ENCODE measurements at places on chromosomes 7 and 10.

DNA sequence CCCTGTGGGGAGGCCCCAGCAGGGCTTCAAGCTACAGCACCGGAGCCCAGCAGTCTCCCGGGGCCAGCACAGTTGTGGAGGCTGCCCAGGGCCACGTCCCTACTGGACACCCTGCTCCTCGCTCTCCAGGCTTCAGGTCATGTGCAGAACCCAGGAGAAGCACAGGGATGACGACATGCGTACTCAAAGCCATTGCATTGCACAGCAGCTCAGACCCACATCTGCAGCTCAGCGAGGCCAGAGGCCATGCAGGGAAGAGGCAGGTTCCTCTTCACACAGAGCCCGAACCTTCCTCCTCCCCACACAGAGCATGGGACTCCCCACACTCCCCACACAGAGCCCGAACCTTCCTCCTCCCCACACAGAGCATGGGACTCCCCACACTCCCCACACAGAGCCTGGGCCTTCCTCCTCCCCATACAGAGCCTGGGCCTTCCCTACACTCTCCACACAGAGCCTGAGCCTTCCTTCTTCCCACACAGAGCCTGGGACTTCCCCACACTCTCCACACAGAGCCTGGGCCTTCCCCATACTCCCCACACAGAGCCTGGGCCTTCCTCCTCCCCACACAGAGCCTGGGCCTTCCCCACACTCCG, 12.3 kb downstream of the CFAP46 start:
- DNase-seq: no peak

GRCh38 chr7:475951-476441, 43.6 kb downstream of the PDGFA start:
- DNase-seq: no peak

DNA sequence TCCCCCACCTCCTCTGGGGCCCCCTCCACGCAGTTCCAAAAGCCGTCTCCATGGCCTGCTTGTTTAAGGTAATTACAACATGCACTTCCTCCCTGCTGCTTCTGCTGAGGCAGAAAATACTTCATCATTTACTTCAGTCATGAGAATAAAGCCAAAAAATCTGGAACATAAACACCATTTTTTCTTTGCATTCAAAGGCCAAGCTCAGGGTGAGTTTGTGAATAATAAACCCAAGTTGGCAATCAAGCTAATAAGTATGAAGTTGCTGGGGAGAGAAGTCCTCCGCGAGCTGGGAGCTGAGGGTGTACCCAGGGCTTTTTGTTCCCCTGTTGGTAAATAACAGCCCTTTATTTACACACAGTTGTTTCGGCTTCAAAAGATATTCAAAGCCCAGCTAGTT, 70.5 kb downstream of the FAM204A start:
- no peak for DNase-seq

GRCh38 chr10:75358132-75358531, 43.4 kb downstream of the ZNF503 start:
- DNase-seq: no peak

DNA sequence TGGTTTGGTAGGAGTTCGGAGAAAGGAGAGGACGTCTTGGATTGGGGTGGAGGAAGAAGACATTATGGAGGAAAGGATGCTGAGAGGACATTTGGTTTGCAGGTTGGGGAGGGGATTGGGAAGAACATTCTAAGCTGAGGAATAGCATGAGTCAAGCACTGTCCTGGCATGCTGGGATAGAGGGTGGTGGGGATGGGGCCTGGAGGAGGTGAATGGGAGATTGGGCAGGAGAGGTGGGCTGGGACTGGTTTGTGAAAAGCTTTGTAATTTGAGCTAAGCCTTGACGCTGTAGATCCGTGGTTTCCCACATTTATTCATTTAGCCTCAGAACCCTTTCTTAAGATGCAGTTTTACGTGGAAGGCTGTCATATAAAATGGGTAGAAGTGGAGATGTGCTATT, 52.2 kb downstream of the TMEM178B start:
- no peak for DNase-seq

DNA sequence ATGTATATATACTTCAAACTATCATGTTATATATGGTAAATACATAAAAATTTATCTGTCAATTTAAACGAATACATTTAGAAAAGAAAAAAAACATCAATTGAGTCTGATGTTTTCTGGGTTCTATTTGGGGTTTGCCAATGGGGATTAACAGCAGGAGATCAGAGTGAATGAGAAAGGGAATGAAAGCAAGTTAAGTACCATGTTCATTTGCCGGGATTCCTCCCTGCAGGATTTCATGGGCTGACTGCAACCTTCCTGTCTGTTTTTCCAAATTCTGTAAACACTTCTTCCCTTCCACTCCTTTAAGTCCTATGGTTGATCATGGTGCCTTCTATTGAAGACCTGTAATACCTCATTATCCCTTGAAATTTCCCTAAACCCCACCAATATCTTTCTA, 33.9 kb upstream of the SEMA3A start:
- DNase-seq: no peak

GRCh38 chr7:23184709-23185359, 3.0 kb downstream of the NUP42 start:
- no peak for DNase-seq

DNA sequence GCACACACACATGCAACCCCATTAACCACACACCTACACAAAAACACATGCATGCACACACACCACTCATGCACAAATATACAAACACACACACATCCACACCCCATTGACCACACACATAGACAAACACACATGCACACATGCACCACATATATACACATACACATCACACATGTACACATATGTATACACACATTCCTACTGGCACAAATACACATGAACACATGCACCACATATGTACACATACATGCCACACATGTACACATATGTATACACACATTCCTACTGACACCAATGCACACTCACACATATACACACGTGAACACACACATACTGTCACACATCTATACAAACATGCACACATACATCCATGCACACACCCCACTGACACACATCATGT, 212.5 kb upstream of the PPP2R2D start:
- no peak for DNase-seq

GRCh38 chr7:50264908-50265307, 39.6 kb upstream of the IKZF1 start:
- no peak for DNase-seq

GRCh38 chr7:108719631-108720030, 150.0 kb downstream of the DNAJB9 start:
- no peak for DNase-seq

DNA sequence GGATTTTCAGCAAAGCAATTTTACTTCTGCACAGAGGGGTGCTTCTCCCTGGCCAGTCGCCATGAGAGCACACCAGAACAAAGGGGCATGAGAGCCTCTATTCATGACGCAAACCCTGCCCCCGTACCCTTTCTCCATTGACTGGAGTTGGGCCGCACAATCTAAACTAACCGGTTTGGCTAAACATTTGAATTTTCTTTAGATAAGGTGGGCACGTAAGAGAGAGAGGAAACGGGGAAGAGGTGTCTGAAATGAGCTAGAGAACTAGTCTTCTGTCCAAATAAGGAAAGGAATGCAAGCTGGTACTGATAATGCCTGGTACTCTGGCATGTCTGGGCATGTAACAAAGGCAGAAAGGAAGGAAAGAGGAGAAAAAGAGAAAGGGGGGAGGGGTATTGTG, 13.2 kb upstream of the SCIN start:
- no peak for DNase-seq

- no peak for DNase-seq
Measured at GRCh38 chr10:101261702-101262101, 32.4 kb upstream of the LBX1 start.

DNA sequence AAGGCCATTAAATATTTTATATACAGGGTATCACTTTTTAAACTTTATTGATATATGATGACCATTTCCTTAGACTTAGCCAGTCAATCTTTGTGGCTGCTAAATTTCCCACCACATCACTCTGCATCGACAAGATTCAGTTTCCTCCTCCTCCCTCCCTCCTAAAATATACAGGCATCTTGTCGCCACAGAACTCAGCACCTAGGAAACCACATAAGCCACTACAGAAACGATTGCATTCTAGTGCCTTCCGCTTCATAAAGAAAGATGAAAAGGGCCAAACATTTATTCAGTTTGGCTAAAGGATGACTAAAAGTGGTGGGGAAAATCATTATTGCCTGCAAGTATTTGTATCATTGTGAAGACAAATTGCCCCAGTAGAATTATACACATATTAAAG, 30.7 kb downstream of the ERCC6 start:
- DNase-seq: no peak

- DNase-seq: no peak
Measured at GRCh38 chr7:98840722-98841121, 29.1 kb downstream of the TMEM130 start.

GRCh38 chr7:66732439-66732838, 8.1 kb upstream of the RABGEF1 start:
- DNase-seq: no peak

DNA sequence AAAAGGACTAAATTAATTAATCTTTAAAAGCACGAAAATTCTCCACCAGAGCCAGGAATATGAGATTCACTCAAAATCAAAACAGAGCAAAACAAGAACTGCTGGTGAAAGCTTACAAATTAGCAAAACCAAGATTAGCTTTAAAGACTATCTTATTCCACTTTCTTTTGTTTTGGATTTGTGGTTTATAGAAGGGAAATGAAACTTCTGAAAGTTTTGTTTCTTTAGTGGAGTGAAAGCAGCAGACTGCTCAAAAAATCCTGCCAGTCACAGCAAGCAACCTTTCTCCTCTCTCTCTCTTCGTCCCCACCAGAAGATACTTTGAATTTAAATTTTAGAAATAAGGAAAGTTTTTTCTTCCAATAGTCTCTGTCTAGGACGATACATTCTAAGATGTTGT, 7.8 kb downstream of the ACTA2 start:
- DNase-seq: no peak

Data from activated T-cell treated with anti-CD3 and anti-CD28 coated beads for 48 hours (primary cell).